Esophagus squamous epithelium (tissue), 5 donors: ENCODE measurements at places on chromosomes 13 and 19.

DNA sequence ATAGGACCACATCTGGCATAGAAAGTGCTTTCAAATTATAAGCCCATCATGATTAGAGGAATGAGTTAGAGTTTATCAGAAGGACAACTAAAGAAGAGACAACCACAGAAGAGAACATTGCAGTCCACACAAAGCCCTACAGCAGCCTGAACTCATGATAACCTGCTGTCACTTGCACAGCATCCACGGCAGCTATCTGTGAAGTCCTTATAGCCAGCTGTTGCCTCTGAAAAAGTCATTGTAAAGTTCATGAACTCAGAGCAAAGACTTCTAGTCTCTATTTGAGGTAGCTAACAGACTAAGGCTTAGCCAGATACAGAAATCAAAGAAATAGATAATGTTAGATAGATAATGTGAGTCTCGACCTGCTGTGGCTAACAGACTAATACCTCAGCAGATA, 450.0 kb downstream of the KLF5 start:
- DNase-seq, result no peak

DNA sequence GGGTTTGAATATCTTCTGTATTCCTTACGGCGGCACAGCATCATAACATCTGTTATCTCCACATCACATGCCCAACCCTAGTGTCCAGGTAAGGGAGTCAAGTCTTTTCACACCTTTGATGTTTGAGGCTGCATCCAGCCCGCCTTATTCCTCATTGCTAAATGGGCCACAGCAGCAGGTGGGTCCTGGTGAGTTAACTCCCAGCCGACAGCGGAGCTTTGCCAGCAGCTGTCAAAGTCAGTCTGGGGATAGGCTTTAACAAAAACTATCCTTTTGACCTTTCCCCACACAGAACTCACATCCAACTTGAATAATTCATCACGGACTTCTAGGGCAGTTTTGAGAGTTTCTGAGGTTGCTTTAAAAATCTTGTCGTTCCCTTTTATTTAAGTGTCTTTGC, 235.1 kb downstream of the DLEU7 start:
- no peak for DNase-seq

GRCh38 chr13:23579896-23580683, 9.9 kb downstream of the TNFRSF19 start:
- no peak for DNase-seq

DNA sequence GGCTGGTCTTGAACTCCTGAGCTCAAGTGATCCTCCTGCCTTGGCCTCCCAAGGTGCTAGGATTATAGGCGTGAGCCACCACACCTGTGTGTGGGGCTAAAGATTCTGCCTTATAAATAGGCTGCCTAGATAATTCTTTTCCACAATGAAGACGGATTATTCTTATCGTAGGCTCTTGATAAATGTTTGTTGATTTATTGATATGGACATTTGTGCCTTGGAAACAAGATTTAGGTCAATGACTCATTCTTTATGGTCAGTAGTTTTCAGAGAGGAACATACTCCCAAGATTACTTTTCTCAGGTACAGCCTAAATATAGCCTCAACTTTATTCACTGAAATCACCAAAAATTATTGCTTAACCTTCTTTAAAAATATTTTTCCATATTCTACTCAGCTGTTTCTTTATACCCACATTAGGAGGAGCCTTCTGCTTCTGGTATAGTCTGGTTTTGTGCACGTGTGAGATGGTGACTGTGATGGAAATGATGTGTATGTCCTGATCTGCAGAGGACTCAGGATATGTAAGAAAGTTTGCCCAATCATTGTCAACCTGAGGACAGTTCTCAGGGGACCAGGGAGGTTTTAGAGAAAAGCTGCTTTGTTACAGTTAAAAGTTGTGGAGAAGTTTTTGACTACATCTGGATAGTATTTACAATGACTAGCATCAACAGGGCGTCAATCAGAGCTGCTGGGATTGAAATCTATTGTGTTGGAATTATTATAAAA, 208.9 kb downstream of the DNAJC15 start:
- no peak for DNase-seq

GRCh38 chr13:28432816-28433560, 61.9 kb downstream of the FLT1 start:
- DNase-seq, result no peak

- no peak for DNase-seq
Measured at GRCh38 chr19:38850436-38850975, 720 bp upstream of the HNRNPL start.

GRCh38 chr19:54142166-54142780, 4.7 kb downstream of the CNOT3 start:
- no peak for DNase-seq
